ENCODE measurements at places on chromosomes 5 and 9.

DNA sequence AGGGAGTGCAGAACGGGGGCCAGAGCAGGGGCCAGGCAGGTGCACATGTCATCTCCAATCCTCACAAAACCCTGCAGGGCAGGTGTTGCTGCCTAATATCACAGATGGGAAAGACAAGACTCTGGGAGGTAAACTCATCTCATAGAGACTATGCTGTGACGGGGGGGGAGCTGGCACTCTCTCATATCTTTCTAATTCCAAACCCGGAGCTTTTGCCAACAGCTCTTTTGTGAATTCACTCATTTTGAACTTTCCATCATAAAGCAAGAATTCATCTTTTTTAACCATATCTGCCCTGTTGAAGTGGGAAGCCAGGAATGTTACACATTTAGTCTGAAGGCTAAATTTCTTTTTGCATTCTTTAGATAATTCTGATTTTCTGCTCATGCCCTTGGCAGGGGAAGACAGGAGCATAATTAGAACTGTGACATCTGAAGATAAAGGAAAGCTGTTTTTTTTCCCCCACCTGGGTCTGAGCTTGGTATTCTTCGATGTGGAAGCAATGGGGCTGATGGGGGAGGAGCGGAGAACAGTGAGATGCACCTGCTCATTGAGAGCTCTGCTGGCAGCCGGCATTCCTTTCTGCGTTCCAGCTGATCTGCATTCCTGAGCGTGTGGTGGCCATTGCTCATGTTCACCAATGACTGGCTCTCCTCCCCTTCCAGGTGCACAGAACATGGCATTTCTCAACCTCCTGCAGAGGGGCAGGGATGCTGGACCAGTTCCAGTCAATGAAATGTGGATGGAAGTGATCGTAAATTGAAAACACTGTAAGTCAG, 159.2 kb downstream of the NSG2 start:
- no peak for DNase-seq

GRCh38 chr9:18365651-18366050, 108.3 kb upstream of the ADAMTSL1 start:
- no peak for DNase-seq

GRCh38 chr5:106481374-106481773, 1189.4 kb downstream of the EFNA5 start:
- no peak for DNase-seq

DNA sequence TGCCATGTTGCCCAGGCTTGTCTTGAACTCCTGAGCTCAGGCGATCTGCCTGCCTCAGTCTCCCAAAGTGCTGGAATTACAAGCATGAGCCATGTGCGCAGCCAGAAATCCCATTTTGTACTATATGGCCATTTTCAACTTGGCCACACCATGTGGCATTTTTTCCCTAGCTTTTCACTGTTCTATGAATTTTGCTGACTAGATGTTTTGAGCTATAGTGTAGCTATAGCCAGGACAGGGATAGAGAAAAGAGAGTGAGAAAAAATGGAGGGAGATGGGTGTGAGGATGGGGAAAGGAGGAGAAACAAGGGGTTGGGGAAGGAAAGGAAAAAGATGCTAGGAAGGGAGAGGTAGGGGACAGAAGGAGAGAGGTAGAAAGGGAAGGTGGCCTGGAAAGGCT, 46.4 kb downstream of the DMXL1 start:
- no peak for DNase-seq

DNA sequence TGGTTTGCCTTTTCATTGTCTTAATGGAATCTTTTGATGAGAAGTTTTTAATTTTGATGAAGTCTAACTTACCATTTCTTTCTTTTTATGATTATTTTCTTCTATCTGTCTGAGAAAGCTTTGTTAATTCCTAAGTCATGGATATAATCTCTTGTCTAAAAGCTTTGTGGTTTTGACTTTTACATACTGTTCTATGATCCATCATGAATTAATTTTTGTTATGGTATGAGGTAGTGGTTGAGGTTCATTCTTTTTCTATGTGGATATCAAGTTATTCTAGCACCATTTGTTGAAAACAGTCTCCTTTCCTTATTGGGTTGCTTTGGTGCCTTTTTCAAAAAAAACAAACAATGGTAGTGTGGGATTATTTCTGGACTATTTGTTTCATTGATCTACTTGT, 20.4 kb downstream of the FBXO10 start:
- no peak for DNase-seq

GRCh38 chr9:68975365-68976043, 38.4 kb downstream of the PRKACG start:
- no peak for DNase-seq

Data from memory B cell (primary cell).